ENCODE measurements at places on chromosomes 2 and 18.

GRCh38 chr2:236614551-236614950 is 44.9 kb downstream of the ACKR3 start:
- no peak for DNase-seq

- DNase-seq, result no peak
Measured at GRCh38 chr2:16400127-16400623, 265.5 kb downstream of the CYRIA start.

GRCh38 chr2:131029812-131030211 is 63.4 kb downstream of the FAM168B start:
- DNase-seq, result no peak

GRCh38 chr2:207255565-207256470 is 90.1 kb upstream of the KLF7 start:
- no peak for DNase-seq

DNA sequence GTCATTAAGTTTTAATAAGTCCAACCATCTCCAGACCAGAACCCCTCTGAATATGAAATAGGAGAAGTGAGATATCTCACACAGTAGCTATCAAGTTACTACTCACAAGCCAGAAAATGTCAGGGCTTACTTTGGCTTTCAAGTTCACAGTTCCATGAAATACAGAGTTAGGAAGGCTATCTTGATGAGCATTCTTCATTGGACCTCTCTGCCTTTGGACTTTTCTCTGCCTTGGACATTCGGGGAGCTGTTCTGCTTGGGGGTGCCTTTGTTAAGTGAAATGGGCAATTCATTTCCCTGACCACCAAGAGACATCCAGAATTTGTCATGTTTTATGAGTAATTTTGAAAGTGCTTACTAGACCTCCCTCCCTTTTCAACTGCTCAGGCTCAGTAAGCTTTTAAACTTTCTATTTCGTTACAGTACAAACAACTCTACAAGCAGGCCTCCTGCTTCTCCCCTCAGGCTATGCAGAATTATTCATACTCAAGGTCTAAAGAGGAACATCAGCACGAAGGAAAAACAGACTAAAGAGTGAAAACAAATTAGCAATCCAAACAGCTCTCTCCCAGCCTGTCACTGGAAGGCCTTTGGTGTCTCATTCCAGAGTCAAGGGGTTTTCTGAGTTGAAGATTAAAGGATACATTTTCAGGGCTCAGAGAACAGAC is 95.3 kb downstream of the MREG start:
- DNase-seq, result no peak

DNA sequence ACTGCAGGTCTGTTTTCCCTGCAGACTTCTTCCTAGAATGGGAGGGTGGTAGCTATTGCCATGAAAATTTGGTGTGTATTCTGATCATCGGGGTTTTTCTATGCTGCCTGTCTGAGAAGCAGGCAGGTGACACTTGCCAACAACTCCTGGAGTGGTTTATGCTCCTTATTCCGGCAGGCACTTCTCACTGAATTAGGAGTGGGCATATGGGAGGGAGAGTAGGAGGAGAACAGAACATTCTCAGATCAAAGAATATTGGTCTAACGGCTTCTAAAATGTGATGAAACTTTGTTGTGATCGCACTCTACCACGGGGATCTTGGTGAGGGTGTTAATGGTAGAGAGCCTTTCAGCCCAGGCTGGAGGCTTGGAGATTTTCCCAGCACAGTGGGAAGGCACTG is 480.8 kb downstream of the PLCL1 start:
- no peak for DNase-seq

- DNase-seq, result no peak
Measured at GRCh38 chr2:125713533-125713932, 942.4 kb upstream of the GYPC start.

- DNase-seq, result no peak
Measured at GRCh38 chr18:22286585-22286984, 117.2 kb downstream of the GATA6 start.

- no peak for DNase-seq
Measured at GRCh38 chr18:22349317-22349898, 68.3 kb downstream of the CTAGE1 start.

- no peak for DNase-seq
Measured at GRCh38 chr2:106189325-106189724, 4.8 kb downstream of the UXS1 start.

DNA sequence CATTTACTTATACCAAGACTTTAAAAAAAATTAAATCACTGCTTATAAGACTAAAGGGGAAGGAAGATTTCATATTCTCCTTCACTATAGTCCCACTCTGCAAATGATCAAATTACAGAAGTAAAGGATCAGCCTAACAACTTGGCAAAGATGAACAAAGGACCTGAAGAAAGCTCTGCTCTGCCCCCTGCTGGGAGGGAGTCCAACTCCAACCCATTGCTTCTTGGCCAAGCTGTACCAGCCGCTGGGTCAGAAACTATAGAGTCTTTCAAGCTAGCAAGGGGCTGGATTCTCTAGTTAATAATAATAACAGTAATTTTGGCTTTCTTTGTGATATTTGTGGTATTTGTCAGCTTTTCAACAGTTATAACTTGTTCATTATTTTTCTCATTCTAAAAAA is 927.0 kb upstream of the CRIM1 start:
- peak; percentile 22 for DNase-seq

DNA sequence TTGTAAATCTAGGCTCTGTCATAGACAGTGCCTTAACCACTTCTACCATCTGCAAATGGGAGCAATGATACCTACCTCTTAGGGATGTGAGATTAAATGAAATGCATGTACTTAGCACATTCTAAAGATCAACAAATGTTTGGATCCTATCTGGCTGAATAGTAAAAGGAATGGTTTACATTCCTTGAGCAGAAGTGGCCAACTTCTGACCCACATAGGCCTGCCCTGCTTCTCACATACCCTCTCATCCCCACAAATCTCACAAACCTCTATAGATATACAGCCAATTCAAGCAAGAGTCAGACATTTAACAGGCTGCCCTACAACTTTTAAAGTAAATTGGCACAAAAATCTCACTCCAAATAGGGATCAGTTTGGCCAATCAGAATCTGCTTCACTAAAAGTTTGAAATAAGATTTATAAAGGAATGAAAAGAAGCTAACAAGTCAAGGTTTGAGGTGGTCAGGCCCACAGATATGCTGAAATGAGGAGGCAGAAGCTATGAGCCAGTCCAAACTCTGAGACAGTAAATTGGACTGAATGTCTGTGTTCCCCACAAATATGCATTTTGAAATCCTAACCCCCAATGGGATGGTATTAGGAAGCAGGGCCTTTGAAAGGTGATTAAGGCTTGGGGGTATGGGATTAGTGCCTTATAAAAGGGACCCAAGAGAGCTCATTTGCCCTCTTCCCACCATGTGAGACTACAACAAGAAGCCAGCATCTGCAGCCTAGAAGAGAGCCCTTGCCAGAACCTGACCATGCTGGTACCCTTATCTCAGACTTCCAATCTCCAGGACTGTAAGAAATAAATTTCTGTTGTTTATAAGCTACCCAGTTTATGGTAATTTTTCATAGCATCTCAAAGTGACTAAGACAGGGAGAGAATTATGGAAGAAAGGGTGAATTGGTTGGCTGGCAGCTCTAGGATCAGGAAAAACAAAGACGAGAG is 227.8 kb upstream of the RBMS1 start:
- DNase-seq, result no peak
